ENCODE measurements at places on chromosomes 7 and 10. TPM values are rescaled to one million over a fixed set of nuclear protein-coding genes. Genes with fewer than 3 reads are reported as not detected.

The KCNIP2 gene
- 3.5 TPM for total RNA-seq

The LEP gene
- not detected for total RNA-seq

The SPDYE5 gene
- not detected for total RNA-seq

The UCN3 gene
- not detected for total RNA-seq

The SFRP5 gene
- not detected for total RNA-seq

The ASL gene
- total RNA-seq, result 24.1 TPM

The HABP2 gene
- not detected for total RNA-seq

The TEX47 gene
- total RNA-seq, result not detected

The GDF2 gene
- not detected for total RNA-seq

The GIMAP4 gene
- total RNA-seq, result 311 TPM

The SH2D4B gene
- 0.10 TPM for total RNA-seq

The GSAP gene
- total RNA-seq, result 7.8 TPM

The FANK1 gene
- total RNA-seq, result 0.31 TPM

The LGI1 gene
- total RNA-seq, result not detected

The CALML5 gene
- total RNA-seq, result not detected

The SPAM1 gene
- total RNA-seq, result not detected

The SLC26A5 gene
- total RNA-seq, result not detected

The INMT gene
- total RNA-seq, result 2.5 TPM

The EBLN1 gene
- total RNA-seq, result not detected

Data from activated CD4-positive, alpha-beta T cell treated with anti-CD3 and anti-CD28 coated beads, Interleukin-2, amount 10 ng/mL, durations not matched to agents 7 days and 5 days (primary cell).